Right renal cortex interstitium (tissue), 3 donors: ENCODE measurements at places on chromosomes 13 and 19. TPM values are rescaled to one million over a fixed set of nuclear protein-coding genes. Genes with fewer than 3 reads are reported as not detected.

IGFL3 gene
- not detected for polyA plus RNA-seq

ZNF112 gene
- polyA plus RNA-seq = 13.1 TPM

ADGRE2 gene
- polyA plus RNA-seq = 0.40 TPM

DNA sequence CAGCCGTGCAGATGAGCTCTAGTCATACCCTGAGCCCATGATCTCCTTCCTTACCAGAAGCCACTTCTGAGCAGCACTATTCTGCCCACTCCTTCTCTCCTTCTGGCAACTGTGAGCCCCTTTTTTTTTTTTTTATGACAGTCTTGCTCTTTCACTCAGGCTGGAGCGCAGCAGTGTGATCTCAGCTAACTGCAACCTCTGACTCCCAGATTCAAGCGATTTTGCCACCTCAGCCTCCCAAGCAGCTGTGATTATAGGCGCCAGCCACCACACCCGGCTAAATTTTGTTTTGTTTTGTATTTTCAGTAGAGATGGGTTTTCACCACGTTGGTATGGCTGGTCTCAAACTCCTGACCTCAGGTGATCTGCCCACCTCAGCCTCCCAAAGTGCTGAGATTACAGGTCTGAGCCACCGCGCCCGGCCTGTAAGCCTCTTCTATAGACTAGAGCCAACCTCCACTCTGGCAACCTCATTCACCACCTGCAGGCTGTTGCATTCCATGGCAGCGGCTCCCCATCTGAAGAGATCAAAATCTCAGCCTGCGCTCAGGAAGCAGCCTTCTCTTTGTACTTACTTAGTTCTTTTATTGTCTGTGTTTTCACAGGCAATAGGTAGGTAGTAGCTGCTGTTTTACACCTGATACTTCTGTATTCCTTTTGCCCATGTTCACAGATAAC, 34.8 kb upstream of the NDFIP2 start:
- no peak for DNase-seq

- no peak for DNase-seq
Observed at GRCh38 chr13:30148786-30149185, 158.6 kb downstream of the KATNAL1 start.

DNA sequence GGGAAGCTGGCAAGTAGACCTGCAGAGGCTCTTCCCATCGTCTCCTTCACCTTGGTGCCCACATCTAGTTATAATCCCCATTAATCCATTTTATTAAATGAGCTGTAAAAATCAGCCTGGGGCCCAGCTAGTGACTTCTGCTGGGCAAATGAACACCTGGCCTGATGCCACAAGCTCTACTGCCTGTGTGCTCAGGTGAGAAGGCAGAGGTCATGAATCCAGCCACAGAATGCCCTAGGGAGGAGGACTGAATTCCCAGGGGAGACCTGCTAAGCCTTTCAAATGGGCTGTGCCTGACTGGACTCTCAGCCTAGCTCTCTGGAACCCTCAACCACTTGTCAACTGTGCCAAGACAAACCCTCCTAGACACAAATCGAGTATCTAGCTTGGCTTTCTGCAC, 74.0 kb downstream of the PDS5B start:
- DNase-seq = no peak

- DNase-seq = no peak
Observed at GRCh38 chr19:5484398-5485285, 29.4 kb downstream of the ZNRF4 start.

AKT2 gene
- polyA plus RNA-seq = 126 TPM

GRCh38 chr13:102318233-102318632, 83.6 kb downstream of the FGF14 start:
- DNase-seq = no peak

- DNase-seq = no peak
Observed at GRCh38 chr19:2334986-2335846, 6.7 kb downstream of the SPPL2B start.

- no peak for DNase-seq
Observed at GRCh38 chr13:86760620-86761019, 910.6 kb upstream of the SLITRK5 start.

DNA sequence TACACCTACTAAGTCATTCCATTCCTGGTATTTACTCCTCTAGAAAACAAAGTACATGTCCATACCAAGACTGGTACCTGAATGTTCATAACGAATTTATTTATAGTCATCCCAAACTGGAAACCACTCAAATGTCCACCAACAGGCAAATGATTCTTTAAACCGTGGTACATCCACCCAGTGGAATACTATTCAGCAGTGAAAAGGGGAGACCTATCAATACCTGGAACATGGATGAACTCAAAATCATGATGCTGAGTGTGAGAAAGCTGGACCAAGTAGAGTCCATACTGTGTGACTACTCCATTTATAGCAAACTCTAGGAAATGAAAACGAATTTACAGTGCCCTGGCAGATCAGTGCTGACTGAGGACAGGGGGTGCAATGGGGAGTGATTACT, 11.9 kb upstream of the NAPA start:
- DNase-seq = no peak

PSG7 gene
- 0.35 TPM for polyA plus RNA-seq

KLK8 gene
- 1.4 TPM for polyA plus RNA-seq

NLRP12 gene
- polyA plus RNA-seq = 0.26 TPM

GRCh38 chr13:52085421-52085820, 43.5 kb downstream of the NEK5 start:
- no peak for DNase-seq

DNA sequence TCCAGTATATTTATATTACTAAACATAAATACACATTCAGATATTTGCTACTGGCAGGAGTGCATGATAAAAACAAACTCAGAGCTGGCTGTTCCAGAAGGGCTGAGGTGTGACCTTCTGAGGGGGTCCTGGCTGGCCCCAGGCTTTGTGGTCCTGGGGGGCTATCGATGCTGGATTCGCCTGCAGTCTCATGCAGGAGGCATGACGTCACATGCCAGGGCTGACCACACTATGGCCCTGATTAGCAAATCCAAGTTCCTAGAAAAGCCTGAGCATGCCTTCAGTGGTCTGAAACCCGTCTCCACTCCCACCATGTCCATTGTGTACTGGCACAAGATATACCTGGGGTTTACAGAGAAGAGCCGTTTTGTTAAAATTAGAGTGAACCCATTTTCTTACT, 97.9 kb downstream of the KL start:
- DNase-seq = no peak

RFPL4A gene
- polyA plus RNA-seq = not detected

DNA sequence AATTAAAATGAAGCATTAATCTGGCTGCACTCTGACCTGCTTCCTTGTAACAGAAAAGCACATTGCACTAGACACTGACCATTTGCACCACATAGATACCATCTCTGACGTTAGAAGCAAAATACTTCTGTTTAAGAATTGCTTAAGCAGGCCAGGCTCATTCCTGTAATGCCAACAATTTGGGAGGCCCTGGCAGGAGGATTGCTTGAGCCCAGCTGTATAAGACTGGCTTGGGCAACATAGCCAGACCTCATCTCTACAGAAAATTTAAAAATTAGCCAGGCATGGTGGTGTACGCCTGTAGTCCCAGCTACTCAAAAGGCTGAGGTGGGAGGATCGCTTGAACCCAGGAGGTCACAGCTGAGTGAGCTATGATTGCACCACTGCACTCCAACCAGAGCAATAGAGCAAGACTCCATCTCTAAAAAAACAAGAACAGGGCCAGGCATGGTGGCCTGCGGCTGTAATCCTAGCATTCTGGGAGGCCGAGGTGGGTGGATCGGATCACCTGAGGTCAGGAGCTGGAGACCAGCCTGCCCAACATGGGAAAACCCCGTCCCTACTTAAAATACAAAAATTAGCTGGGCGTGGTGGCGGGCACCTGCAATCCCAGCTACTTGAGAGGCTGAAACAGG, 7.0 kb upstream of the TLE6 start:
- no peak for DNase-seq

DNA sequence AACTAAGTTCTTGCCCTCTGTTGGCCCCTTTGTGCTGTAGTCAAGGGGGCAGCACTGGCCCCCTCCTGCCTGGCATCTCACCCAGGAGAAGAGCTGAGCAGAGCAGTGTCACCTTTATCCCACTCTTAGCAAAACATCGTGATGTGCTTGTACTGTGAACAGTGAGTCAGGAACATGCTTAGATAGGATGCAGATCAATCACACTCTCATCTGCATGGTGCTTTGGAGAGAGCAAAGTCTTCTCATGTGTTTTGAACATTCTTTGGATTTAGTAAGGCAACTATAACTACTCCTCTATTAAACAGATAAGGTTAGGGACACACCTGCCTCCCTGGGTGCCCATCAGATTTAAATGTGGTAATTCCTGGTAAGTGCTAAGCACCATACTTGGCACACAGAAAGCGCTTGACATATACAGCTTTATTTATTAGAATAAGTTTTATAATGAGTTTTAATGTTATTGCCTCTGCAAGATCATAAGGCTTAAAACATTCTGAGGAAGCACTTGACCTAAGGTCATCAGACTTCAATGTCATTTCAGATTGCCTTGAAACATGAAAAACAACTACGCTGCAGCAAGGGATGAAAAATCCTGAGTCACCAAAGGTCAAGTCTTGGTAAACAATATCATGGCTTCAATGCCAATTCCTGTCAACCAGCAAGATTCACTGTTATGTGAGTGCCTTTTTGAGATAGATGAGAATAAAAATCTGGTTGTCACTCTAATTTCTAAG, 82.4 kb upstream of the IRS2 start:
- no peak for DNase-seq

DNA sequence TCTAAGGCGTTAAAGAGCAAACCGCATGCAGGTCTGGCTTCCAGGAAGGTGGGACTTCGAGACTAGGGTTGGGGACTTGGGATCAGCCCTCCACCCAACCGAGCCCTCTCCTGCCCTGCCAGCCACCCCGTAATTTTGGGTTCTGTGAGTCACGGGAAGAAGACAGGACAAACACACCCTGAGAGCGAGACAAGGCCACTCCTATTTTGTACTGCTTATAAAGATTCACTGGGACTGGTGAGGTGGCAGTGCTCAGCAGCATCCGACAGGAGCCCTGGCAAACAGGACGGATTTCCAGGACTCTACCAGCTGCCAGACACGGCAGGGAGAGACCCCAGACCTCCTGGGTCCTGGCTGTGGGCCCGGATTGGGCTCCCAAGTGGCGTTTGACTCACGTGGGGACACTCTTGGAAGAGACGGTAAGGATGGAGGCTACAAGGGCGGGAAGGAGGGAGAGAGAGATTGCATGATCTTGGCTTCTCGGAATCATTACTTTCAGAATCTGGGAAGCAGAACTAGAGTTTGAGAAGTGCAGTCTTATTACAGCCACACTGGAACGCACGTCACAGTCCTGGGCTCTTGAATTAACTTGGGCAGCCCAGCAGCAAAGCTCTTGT, at the start of gene C5AR2:
C5AR2 (plus strand) TSS at position 245 of the 617 bp plus-strand sequence. CDS start 8,625 bp downstream, outside the sequence.
- no peak for DNase-seq

- peak; percentile 53 for DNase-seq
Observed at GRCh38 chr13:24671386-24672113, 8.7 kb upstream of the ATP12A start.

GRCh38 chr13:103730407-103730806, 664.2 kb upstream of the SLC10A2 start:
- no peak for DNase-seq

DNA sequence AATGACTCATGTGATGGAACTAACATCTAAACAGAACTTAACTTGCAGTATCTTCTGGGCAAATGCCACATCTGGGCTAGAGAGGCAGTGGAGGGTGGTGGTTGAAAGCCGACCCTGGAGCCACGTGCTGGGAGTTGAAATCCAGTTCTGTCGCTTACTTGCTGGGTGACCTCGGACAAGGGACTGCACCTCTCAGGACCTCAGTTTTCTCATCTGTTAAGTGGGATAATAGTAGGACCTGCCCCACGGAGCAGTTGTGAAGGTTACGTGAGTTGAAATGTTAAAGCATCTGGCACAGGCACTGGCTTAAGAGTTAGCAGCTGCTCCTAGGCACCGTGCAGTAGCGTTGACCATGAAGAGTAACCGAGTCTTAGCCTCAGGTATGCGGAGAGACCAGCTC, 76.1 kb downstream of the SIPA1L3 start:
- no peak for DNase-seq

GRCh38 chr13:56400774-56401173, 739.9 kb upstream of the PRR20A start:
- no peak for DNase-seq

FFAR1 gene
- polyA plus RNA-seq = 0.30 TPM

- DNase-seq = no peak
Observed at GRCh38 chr19:31312009-31312676, 37.1 kb downstream of the TSHZ3 start.

GRCh38 chr19:5091018-5091683, 122.2 kb downstream of the KDM4B start:
- DNase-seq = no peak

- no peak for DNase-seq
Observed at GRCh38 chr13:48436661-48437288, 23.9 kb upstream of the LPAR6 start.

KLK11 gene
- polyA plus RNA-seq = 0.16 TPM

- DNase-seq = no peak
Observed at GRCh38 chr13:31042049-31042448, 109.6 kb downstream of the TEX26 start.

CYP2S1 gene
- 0.54 TPM for polyA plus RNA-seq

DNA sequence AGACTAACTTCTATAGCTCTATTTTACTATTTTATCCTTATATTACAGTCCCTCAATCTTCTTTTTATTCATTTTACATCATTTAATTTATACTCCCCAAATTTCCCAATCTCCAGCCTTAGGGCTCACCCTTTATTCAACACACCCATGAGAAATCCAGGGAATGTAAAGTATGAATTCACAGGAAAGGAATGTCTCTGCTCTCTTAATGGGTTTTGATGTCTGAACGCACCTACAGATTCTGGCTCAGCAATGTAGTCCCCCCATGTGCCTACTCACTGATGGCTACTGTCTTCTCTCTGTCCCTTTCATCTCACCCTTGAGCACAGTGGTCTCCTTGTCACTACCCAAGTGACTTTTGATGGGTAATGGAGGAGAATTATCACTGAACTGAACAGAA, 32.8 kb downstream of the TNFSF13B start:
- DNase-seq = no peak

KIRREL2 gene
- polyA plus RNA-seq = 10.4 TPM

POU2F2 gene
- polyA plus RNA-seq = 1.1 TPM

- DNase-seq = no peak
Observed at GRCh38 chr19:45517641-45518468, 10.6 kb downstream of the VASP start.

DNA sequence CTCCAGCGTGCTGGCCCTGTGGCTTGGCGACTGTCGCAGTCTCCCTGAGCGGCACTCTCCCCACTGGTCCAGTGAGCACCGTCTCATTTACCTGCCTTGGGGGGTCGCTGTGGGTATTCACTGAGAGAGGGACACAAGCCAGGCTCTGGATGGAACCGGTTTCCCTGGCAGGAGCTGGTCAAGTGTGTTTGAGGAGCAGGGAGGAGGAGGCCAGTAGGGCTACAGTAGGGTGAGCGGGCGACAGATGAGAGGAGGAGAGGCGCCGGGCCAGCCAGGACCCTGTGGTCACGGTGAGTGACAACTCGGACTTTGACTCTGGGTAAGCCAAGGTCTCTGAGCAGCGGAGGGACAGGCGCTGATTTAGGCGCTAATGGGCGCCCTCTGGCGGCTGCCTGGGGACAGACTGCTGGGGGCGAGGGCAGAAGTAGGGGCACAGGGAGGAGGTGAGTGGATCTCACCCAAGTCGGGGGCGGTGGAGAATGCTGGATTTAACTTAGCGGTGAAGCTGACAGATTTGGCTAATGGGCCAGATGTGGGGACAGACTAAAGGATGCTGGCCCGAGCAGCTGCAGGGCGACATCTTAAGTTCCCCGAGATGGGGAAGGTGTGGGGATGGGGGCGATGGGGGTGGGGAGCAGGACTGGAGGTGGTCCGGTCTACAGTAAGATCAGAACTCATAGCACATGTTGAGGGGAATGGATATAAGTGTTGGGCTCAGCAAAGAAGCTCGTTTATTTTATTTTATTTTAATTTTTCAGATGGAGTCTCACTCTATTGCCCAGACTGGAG, 4.7 kb upstream of the PRMT1 start:
- DNase-seq = no peak
